ENCODE measurements at places on chromosomes 4 and X.

- no peak for DNase-seq
Measured at GRCh38 chrX:115892056-115892708, 278.4 kb upstream of the AGTR2 start.

GRCh38 chrX:30525732-30526131 is 51.8 kb downstream of the TASL start:
- no peak for DNase-seq

DNA sequence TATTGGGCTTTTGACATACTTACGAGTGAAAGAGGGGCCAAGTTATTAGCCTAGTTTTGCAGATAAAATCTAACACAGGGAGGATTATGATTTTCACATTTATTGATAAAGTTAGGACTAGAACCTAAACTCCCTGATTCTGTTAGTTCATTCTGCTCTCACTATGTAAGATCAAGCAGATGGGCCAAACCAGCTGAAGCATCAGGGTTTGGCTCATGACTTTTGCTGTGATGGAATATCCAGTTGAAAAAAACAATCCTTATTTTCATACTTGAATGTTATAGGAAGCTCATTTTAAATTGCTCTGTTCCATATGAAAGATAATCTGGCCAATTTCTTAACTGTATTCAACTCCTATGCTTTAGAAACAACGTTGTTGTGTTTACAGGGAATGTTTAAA is 21.2 kb downstream of the SPRY1 start:
- no peak for DNase-seq

DNA sequence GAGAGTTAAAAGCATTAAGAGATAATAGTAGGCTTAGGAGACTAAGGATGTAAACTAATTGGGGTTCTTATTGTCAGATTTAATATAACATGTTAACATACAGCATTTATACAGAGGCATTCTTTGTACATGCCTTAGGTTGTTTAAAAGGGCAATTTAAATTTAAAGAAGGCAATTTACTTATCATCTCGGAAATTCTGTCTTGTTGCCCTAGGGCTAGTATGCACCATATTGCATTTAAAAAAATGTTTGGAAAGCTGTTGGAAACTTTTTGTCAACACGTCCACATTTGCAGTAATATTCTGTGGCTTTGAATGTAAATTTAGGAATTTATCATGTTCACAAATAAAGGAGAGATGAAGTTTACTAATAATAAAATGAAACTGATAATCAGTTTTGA is 25.5 kb downstream of the GALNT7 start:
- no peak for DNase-seq

DNA sequence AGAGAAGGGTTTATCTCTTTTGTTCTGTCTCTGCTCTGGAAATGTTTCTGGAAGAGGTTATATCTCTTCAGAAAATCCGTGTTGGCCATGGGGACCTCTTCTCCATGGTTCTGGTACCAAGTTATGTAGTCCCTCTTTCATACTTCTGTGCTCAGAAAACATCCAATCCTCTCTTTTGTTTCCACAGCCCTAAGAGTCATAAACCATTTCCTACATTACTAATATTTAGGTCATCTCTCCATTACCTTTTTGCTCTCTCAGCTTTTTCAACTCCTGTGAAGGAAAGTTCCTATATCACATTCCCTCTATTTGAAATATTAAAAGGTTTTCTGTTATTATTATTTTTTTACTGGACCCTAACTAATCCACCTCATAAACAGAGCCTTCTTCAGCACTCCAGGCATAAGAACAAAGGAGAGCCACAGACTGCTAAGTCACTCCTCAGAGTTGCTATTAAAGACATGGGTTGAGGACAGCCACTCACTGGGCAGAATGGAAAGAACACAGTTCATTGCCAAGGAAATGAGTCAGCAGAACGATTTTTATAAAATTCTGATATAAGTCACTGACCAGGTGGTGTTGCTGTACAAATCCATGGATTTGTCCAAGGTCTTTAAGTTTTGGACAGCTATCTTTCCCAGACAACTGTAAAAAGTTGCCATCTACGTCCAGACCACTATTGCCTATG is 122.4 kb upstream of the NPY2R start:
- DNase-seq = no peak

DNA sequence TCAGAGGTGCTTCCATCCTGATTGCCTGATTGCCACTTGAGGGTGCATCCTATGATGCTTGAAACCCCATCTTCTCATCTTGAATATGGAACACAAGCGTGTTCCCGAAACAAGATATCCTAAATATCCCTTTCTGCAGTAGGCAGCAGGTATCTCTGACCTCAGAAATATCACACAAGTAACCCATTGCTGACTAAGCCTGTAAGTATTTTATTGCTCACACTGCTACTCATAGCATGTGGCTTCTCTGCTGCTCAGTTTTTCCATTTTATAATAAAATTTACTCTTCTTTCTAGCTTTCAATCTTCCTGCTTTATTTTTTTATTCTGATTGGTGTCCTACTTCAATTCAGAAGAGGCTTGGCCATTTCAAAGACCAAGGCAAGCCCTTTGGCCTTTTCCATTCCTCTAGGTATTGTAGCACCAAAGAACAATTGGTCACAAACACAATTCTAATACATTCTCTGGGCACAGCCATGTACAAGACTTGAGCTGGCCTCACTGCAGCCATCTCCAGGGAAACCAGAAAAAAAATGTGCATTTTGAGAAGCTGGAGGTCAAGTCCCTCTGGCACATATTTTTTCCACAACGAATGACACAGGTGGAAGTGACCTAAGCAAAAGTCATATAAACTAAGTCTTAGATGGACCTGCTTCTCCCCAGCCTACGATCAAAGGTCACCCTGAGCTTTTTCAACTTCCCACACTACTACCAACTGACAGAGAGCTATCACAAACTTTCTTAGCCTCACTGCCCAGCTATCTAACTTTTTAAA is 107.0 kb downstream of the OR13H1 start:
- no peak for DNase-seq

- no peak for DNase-seq
Measured at GRCh38 chr4:148007314-148007760, 275.4 kb downstream of the ARHGAP10 start.

DNA sequence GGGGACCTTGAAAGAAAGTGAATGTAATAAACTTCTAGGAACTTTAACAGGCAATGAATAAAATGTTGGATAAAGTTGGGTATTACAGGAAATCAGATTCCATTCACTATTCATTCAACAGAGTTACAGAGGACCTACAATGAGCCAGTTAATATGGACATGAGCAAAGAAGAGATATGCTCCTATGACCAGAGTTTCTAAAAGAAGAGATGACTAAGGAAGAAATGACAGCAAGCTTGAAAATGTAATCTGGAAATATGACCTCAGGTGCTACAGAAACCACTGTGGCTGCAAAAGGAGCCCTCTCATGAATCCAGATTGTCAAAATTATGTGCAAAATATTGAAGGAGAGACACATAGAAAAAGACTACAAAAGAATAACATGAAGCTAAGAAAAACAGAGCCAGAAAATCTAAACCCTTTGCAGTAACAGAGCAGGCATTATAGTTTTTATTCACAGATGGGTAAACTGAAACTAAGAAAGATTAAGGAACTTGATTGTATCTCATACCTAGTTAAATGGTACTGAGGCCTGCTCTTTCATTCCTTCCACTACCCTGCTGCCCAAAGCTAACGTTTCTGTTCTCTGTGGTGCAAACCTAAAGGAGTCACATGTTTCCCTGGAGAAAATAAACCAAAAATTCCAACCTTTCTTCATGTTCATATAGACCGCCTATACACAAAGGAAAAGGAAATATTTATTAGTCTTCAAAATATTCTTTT is 378.3 kb downstream of the GBA3 start:
- no peak for DNase-seq

GRCh38 chr4:2377241-2377640 is 41.2 kb downstream of the ZFYVE28 start:
- no peak for DNase-seq

DNA sequence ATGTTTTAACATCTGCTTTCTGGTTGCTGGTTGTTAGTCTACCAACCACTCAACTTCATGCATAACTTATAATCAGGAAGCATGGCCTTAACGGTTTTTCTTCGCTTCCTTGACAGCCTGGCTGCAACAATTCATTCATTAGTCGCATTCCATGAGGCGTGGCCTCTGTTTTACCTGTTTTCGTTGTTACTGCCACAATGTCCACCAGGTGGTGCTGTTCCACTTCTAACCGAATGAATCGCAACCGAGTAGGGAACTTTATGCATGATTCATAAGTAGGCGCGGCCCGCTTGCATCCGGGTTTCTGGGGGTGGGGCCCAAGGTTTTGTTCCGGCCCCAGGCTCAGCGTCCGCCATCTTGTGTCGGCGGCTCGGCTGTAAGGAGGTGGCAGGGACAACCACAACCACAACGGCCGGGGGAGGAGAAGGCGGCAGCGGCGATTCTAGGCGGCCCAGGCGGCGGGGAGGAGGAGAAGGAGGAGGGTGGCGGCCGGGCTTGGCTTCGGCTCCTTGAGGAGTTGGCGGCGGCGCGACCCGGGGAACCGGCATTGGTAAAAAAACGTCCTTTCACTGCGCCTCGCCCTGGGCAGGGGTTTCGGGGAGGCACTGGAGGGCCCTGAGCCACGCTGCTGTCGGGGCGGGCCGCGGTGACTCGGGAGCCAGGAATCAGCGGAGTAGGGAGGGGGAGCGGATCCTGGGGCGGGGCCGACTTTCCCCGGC is at the start of gene UBA1:
TSS of gene UBA1 (plus strand) at position 355 of the 719 bp plus-strand sequence. CDS start 4,974 bp downstream, outside the sequence.
- peak; percentile 96 for DNase-seq

DNA sequence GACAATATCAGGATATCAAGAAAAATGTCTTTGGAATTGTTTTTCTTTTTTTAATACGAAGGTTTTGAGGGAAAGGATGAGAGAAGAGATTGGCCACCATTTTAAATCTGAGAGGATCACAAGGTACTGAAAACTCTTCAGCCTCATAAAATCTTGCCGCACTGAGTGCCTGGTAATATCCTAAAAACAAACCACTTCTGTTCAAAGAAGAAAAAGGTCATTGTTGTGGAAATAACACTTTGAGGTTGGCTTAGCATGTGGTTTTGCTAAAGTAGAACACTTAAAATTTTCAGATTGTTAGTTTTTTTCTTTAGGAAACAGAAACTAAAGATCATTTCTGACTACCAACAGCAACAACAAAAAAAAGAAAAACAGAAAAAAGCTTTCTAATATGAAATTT is 1.0 kb upstream of the CLDN22 start:
- no peak for DNase-seq

DNA sequence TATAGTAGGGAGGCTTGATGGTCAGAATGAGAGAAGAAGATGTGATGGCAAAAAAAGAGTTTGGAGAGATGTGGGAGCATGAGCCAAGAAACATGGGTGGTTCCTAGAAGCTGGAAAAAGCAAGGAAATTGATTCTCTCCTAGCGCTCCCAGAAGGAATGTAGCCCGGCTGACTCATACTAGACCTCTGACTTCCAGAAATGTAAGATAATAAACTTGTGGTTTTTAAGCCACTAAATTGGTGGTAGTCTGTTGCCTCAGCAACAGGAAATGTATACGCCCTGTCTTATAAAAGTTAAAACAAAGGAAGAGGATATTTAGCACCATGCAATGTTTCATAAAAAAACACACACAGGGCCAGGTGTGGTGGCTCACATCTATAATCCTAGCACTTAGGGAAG is 182.7 kb upstream of the PCDH7 start:
- peak; percentile 20 for DNase-seq

- no peak for DNase-seq
Measured at GRCh38 chrX:1717373-1717772, 102.5 kb downstream of the ASMT start.

DNA sequence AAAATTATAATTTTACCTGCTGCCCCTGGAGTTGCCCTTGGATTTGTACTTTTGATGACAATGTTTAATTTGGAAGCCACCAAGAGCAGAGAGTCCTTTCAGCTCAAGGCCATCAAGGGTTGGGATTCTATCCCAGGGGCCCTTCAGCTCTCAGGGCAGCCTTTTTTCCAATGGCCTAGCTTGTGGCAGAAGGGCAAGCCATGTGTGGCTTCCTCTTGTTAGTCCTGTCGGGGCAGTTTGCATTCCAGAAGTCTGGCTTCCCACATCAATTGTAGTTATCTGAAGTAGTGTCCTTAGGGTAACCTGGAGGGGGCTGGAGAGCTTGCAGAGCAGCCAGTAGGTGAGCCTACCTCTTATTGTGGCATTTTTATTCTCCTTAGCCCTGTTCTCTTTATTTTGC is 569.4 kb downstream of the TRAM1L1 start:
- no peak for DNase-seq

DNA sequence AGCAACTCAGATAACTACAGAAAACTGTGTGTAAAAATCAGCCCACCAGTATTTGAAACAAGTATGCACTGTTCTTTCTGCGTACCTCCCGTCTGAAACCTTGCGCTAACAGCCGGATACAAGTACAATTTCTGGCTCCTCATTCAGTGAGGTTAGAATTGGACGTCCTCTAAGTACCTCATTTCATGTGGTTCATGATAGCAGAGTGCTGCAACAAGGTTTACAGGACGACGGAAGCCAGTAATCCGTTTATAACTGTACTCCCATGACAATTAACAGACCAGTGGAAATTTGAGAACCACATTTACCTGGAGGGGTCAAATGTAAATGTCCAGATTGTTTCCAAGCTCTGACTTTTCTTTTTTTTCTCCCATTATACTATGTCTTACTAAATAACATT is 52.9 kb upstream of the TENM3 start:
- no peak for DNase-seq

- DNase-seq = no peak
Measured at GRCh38 chr4:54819034-54819433, 161.3 kb downstream of the KIT start.

DNA sequence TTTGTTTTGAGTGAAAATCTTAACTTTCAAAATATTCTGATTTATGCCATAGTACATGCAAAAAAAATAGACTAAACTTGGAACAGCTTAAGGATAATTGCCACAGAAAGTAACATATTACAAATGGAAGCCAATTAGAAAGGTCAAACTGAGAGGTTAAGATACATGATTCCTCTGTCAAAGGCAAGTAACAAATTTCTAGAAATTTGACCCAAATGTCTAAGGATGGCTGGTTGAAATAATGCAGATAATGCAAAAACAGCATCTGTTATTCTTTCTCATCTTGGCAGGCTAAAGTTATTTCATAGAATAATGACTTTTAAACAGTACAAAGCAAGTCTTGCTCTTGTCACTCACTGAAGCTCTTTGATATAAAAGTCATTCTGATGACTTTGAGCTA is 10.5 kb downstream of the FGF5 start:
- no peak for DNase-seq

DNA sequence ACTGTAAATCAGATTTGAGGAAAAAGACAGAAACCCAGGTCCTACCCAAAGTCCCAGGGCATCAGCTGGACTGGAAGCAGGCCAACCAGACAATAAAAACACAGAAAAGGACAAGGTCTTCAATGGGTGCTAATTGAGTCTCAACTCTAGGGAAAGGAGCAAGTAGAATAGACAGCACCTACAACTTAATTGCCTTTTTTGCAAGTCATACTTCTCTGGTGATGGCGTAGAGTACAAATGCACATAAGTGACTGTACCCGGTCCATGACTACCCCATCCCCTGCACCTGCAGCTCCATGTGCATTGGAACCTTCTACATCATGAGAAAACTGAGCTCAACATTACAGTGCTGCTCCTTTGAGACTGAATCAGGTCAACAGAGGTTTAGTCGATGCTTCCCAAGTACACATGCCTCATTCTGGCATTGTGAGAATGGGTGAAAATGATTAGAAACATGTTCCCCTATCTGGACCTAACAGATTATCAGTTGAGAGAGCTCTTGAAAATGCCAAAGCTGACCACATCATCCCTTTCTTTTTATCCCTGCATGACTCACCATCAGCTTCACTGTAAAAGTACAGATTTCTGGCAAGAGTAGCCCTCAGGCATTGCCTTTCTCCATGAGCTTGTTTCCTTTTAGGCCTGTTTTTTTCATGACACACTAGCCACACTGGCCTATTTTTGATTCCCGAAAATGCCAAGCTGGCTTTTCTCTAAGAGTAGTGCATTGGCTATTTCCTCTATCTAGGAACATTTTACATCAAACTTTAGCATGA is 298.3 kb downstream of the HS3ST1 start:
- DNase-seq = no peak

Measured in forelimb muscle (tissue), 1 donor.